ENCODE measurements at places on chromosomes 1 and 21.

GRCh38 chr1:54225378-54225777 lies 25.4 kb downstream of the MRPL37 start:
- DNase-seq = no peak

GRCh38 chr1:107623431-107623830 lies 341.5 kb downstream of the VAV3 start:
- DNase-seq = no peak

- no peak for DNase-seq
Measured at GRCh38 chr1:152108882-152109222, 6.4 kb downstream of the TCHH start.

- no peak for DNase-seq
Measured at GRCh38 chr21:42092771-42093170, 21.7 kb downstream of the UMODL1 start.

DNA sequence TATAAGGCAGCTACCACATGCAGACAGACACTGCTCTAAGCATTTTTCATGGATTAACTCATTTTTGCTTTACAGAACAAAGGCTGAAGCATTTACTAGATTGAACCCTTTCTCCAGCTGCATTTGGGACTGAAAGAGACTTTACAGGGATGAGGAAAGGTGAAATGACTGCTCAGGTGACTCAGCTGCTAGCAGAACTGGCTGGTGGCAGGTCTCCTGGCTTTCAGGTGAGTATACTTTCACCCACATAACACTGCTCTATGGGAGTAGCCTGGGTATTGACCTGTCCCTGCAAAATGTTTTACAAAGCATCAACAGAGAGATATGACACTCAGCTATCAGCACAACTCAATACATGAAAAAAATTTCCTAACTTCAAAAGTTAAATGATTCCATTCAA lies 2.6 kb upstream of the CCDC185 start:
- DNase-seq = no peak

- DNase-seq = no peak
Measured at GRCh38 chr1:196933531-196934189, 9.9 kb upstream of the CFHR2 start.

DNA sequence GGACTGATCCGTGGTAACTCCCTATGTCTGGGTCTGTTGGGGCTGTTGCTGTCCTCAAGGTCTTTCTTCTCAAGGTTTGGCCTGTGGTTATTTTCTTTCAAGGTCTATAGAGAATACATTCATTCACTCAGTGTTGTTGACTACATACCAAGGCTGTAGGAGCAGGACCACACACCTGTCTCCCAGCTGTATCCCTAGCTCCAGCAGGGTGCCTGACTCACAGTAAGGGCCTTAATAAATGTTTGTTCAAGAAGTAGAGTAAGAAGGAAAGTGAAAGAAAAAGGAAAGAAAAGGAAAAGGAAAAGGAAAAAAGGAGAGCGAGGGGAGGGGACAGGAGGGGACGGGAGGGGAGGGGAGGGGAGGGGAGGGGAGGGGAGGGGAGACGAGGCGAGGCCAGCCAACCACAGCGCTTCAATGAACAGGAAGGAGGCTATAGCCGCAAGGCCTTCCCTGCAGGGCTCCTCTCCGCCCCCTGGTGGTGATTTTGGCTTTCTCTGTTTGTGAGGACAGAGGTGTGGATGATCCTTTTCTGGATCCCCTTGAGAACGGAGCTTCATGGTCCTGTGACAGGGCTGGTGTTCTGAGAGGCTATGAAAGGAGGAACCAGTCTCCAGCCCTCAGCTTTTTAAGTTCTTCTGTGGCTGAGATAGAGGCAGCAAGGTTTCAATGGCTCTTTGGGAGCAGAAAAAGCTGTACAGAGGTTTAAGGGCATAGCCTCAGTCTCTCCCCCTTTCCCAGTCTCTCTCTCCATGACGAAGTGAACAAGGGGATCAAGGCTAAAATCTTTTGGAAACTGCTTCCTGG lies 30.6 kb upstream of the LCE5A start:
- peak; percentile 83 for DNase-seq

- no peak for DNase-seq
Measured at GRCh38 chr1:7670334-7671145, 100.6 kb upstream of the VAMP3 start.

DNA sequence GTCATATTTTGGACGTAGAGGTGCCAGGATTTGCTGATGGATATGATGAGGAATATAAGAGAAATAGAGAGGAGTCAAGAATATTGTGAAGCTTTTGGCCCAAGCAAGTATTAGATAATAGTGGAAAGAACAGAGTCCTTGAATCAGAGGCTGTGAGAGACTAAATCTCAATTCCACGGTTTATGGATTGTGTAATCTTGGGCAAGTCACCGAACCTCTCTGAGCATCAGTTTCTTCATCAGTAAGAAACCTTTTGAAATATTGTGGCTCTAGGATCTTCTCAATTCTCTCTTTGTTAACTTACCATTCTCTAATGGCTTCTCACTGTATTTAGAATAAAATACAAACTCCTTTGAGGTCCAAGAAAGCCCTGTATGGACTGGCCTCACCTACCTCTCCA lies 77.6 kb downstream of the RPS6KA1 start:
- DNase-seq = no peak

GRCh38 chr1:17878837-17879236 lies 123.7 kb downstream of the ACTL8 start:
- no peak for DNase-seq

DNA sequence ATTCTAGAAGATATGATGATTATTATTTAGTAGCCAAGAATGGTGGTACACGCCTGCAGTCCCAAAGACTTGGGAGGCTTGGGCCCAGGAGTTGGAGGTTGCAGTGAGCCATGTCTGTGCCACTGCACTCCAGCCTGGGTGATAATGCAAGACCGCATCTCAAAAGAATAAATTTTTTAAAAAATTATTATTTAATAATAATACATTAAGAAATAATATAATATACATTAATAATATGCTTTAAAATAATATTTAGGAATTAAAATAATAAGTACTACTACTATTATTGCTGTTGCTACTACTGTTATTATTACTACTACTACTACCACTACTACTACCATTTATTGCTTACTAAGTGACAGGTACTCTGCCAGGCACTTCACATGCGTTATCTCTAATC lies 27.2 kb downstream of the CCDC30 start:
- no peak for DNase-seq

GRCh38 chr1:28740118-28740517 lies 3.4 kb downstream of the YTHDF2 start:
- no peak for DNase-seq

- peak; percentile 31 for DNase-seq
Measured at GRCh38 chr1:230797942-230798365, 50.8 kb downstream of the CAPN9 start.

DNA sequence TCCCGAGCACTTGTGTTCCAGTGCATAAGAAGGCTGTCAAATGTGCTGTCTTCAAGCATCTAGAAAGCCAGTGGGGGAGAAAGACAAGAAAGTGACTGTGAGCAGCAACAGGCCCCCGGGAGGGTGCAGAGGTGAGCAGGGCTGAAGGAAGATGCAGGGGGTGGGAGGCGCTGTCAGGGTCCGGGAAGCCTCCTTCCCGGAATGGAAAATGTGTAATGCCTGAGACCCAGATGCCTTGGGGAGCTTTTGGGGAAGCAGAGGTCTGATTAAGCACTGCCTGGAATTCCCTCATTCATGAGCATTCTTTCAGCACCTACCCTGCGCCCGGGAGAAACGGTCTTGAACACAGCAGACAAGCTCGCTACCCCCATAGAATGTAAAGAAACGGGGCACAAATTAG lies 1.3 kb downstream of the NPHP4 start:
- no peak for DNase-seq

DNA sequence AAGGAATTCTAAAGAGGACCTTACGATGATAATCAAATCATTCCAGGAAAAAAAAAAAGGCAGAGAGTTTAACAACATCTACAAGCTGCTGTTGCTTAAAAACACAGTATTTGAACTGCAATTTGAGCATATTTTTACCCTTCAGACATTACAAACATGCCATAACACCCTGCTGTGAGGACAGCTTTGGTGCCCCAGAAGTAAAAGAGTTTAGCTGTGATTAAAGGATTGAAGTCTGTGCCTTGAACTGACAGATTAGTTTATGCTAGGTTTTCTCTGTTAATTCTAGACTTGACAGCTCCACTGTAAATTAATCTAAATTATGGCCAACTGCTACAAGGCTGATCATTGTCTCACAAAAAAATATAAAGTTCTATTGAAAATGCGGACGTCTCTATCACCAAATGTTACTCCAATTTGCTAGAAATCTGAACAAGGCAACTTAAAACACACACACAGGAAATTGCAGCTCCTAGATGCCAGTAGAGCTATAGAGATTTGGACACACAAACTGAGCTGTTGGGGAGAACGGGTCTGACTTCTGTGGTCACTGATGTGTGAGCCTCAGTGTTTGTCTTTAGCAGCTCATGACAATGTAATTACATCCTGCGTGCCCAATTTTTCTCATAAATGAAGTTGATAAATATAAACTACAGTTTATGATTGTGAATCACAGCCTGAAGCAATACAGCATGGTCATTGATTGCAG lies 217.9 kb downstream of the NTNG1 start:
- no peak for DNase-seq

DNA sequence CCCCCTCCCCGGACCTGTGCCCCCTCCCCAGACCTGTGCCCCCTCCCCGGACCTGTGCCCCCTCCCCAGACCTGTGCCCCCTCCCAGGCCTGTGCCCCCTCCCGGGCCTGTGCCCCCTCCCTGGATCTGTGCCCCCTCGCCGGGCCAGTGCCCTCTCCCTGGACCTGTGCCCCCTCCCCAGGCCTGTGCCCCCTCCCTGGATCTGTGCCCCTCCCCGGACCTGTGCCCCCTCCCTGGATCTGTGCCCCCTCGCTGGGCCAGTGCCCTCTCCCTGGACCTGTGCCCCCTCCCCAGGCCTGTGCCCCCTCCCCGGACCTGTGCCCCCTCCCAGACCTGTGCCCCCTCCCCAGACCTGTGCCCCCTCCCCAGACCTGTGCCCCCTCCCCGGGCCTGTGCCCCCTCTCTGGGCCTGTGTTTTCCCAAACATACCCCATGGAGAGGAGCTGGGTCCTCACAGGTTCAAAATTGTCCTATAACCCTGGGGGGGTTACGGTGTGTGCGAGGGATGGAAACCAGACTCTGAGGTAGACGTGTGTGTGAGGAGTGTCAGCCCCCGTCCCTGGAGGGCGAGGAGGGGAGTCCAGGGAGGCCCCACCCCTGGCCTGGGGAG lies 47.6 kb upstream of the POFUT2 start:
- DNase-seq = no peak

GRCh38 chr1:153478692-153479618 lies 18.5 kb upstream of the S100A7 start:
- no peak for DNase-seq

GRCh38 chr21:15682186-15682895 lies 47.4 kb upstream of the USP25 start:
- no peak for DNase-seq

- no peak for DNase-seq
Measured at GRCh38 chr1:158924677-158925076, 6.7 kb upstream of the PYHIN1 start.

- DNase-seq = peak; percentile 95
Measured at GRCh38 chr1:153566414-153567371, 1.0 kb upstream of the S100A2 start.

DNA sequence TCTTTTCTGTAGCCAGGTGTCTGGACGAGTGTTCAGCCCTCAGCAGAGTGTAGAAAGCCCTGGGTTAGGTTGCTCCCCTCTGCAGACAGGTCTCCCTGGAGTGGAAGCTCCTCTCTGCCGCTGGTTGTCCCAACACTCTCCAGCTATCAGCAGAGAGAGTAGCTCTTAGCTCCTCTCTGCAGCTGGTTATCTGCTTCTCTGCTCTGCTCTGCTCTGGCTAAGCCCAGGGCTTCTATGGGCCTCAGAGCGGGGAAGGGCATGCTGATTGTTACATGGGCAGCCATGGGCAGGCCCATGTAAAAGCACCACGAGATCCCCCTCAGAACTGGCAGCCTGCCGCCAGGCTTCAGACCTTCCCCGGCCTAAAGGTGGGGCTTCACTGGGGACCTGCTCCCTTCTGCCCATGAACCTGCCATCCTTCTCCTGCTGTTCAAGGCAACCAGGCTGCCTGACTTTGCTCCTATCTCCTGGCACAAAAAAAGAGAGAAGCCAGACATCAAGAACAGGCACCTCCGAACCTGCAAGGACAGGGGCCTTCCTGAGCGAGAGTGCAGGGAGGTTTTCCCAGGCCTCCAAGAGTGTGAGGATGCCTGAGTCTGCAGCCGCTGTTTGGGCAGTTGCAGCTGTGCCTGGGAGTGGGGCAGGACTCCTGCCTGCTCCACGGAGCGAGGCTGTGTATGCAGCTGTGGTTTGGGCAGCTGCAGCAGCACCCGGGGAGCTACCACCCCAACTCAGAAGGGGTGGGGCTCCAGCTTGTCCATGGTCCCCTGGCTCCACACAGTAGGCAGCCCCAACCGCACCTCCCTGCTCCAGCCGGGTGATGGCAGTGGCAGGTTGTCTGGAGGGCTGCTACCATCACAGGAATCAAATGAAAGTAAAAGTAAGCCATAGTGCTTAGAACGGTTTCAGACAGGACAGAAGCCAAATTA lies 973.7 kb downstream of the LTN1 start:
- DNase-seq = no peak

- no peak for DNase-seq
Measured at GRCh38 chr1:115728341-115728740, 40.2 kb downstream of the CASQ2 start.

DNA sequence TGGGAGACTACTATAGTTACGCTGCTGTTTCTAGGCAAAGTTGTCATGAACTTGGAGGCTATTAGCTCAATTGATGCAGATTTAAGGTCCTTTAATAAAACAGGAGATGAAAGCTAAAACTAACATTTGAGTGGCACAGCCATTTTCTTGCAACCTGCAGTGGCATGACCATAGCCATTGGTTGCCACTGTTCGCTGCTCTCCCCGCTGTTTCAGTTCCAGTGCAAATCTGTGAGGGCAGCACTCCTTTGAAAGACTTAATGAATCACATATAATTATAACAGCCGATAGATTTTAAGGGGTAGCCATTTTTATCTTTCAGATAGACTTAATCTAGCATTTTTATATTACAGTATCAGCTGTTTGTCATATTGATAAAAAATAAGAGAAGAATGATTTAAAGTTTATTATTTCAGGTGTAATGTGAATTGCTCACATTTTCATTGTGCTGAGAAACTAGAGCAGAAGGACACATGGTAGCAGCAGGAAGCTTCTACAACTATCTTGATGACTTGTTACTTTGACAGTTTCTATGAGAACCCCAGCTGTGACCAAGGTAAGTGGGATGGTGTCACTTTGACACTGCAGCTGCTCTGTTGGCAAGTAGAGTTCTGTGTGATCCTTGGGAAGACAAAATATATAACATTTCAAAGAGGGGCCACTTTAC lies 203.7 kb downstream of the PLA2G4A start:
- no peak for DNase-seq

- DNase-seq = peak; percentile 62
Measured at GRCh38 chr1:19762175-19762779, 37.4 kb downstream of the TMCO4 start.

DNA sequence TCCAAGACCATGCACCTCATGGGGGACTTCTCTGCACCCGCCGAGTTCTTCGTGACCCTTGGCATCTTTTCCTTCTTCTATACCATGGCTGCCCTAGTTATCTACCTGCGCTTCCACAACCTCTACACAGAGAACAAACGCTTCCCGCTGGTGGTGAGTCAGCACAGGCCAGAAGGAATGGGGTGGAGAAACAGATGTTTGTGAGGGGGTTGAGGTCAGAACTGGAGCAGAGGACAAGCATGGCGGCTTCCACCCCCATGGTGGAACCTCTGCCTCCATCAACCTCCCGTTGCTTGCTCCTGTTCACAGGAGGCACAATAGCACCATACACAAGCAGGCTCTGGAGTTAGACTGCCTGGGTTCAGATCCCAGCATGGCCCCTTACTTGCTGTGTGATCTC lies 6.9 kb upstream of the ATXN7L2 start:
- DNase-seq = no peak

GRCh38 chr1:165824269-165824643 lies 3.2 kb upstream of the UCK2 start:
- no peak for DNase-seq

GRCh38 chr1:2248127-2248826 lies 20.2 kb downstream of the SKI start:
- no peak for DNase-seq
